ENCODE measurements at places on chromosomes 11 and 22.

DNA sequence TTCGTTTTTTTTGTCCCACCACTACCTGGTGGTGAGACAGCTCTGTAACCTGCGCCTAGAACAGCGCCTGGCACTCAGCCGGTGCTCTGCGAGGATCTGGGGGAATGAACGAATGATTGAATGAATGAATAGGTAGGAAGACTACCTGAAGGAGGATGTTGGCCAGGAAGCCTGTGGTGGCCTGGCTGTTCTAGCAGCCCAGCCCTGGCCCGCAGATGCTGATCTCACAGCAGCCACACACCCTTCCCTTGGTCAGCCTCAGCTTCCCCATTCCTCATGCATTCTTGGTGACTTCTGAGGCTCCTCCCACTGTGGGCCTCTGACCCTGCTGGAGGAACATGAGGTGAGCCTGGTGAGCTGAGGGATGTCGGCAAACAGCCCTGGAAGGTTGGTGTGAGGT, 3.7 kb downstream of the TRPM5 start:
- DNase-seq, result no peak

DNA sequence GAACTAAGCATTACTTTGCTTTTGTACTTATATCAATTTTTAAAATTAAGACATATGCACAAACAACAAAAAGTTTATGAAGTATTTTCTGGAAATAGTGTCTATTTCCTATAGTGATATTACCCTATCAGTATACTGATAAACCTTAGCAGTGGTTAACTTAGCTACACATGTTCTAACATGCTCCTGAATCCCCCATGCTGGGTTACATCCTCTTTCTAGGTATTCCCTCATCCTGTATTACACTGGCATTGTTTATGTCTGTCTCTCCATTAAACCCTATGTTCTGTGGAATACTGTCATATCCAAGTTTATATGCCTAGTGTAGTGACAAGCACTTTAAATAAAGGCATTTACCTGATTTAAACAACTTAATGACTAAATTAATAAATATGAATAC, 1.8 kb upstream of the FAR1 start:
- no peak for DNase-seq

DNA sequence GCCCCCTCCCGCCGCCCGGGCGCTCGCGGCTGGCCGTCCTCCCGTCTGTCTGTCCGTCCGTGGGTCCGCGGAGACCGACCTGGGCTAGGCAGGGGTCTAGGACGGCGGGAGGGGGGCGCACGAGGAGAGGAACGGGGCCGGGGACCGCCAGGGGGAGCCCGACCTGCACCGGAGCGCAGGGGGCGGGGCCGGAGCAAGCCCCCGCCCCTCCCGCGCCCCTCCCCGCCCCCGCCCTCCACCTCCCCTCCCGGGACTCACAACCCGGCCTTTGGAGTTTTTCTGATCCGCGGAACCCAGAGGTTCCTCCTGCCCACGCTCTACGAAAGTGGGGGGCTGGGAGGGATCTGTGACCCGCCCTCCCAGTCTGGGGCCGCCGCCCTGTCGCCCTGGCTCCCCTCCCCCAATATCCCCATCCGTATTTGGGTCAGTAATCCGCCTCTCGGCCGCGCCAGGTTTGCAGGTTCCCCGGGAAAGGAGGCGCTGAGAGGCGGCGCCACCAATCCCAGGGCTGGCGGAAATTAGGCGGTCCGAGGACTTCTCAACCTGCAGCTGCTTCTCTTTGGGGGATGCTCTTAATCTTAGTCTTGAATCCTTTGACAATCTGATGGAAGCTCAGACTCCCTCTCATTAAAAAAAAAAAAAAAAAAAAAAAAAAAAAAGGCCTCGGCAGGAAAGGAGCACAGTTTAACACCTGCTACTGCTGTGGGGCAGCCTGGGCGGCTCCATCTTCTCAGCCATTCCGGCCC, 925 bp upstream of the KCNJ11 start:
- peak; percentile 63 for DNase-seq

- DNase-seq, result no peak
Measured at GRCh38 chr11:57318178-57318577, 6.6 kb downstream of the TNKS1BP1 start.

DNA sequence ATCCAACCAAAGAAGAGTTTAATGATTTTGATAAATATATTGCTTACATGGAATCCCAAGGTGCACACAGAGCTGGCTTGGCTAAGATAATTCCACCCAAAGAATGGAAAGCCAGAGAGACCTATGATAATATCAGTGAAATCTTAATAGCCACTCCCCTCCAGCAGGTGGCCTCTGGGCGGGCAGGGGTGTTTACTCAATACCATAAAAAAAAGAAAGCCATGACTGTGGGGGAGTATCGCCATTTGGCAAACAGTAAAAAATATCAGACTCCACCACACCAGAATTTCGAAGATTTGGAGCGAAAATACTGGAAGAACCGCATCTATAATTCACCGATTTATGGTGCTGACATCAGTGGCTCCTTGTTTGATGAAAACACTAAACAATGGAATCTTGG, 23.9 kb downstream of the KDM4D start:
- DNase-seq, result no peak

- no peak for DNase-seq
Measured at GRCh38 chr11:120925944-120926343, 98.0 kb upstream of the TBCEL start.

DNA sequence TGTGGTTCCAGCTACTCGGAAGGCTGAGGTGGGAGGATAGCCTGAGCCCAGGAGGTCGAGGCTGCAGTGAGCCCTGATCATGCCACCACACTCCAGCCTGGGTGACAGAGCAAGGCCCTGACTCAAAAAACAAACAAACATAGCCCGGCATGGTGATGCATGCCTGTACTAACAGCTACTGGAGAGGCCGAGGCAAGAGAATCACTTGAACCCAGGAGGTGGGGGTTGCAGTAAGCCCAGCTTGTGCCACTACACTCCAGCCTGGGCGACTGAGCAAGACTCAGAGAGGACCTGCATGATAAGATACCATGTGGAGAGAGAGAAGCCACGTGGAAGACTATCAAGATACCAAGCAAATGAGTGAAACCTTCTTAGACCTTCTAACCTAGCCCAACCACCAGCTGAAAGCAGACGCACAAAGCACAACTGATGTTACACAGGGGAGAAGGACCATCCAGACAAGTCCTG, 36.1 kb downstream of the AMBRA1 start:
- DNase-seq, result no peak

DNA sequence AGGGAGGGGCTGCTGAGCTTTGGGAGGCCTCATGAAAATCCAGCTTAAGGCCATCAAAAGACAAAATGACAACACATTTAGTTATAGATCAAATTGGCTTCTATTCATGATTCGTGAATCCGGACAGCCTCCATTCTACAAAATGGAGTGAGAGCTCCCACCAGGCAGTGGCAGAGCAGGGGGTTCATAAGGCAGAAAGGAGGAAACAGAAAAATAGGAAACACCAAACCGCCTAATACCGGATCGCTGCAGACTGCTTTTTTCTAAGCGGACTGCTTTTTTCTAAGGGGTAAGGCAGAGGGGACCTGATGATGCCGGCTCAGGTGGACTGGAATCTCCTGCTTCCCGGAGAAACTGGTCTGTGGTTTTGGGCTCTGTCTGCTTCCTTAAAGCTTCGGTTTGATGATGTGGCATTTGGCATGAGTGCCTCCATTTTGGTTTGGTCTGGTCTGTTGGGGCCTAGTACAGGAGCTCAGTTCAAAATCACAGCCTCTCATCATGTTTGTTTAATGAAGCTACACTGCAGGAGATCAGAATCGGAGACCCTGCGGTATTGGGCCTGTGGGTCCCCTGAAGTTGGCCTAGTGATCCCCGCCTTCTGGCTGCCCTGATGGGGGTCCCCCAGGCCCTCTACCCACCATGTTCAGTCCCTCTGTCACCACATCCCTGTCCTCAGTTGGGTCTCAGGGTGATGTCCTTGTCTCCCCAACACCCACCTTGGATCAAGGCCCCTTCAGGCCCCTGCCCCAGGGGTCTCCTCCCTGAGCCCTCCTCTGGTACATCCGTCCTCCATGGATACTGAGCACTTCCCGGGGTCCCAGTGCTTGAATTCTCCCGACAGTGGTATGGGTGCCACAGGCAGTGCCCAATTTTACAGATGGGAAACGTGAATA, 1.2 kb downstream of the ALDH3B1 start:
- no peak for DNase-seq

DNA sequence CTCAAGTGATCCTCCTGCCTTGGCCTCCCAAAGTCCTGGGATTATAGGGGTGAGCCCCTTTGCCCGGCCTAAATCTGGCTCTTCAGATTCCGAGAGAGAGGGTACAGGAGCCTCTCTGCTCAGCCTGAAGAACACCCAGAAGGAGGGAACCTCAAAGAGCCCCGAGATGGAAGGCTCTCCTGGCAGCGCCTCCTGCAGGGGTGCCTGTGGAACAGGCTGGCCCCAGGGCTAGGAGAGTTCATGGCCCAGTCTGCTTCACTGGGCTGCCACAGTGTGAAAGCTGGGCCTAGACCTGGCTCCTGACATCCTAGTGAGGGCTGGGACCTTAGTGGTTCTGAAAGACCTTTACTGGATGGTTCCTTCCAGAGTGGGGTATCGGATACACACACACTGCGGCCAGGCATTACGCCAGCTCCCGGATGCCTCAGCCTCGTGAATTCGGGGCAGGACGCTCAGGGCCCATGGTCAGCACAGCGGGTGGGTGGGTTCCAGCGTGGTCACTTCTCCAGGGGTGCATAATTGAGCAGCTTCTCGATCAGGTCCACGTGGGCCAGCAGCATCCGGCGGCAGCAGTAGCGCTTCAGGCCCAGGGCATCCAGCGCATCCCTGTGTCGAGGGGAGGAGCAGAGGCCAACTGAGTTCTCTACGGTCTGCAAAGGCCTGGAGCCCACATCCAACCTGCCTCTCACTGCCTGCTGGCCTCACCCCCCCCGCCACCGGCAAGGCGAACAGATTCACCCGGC, 2.3 kb downstream of the POLR2L start:
- DNase-seq, result no peak

DNA sequence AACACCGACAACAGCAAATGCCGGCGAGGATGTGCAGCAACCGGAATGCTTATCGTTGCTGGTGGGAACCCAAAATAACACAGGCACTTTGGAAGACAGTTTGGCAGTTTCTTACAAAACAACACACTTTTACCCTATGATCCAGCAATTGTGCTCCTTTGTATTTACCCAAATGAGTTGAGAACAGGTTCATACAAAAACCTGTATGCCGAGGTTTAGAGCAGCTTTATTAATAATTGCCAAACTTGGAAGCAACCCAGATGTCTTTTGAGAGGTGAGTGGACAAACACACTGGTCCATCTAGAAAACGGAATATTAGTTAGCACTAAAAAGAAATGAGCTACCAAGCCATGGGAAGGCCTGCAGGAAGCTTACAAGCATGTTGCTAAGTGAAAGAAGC, 118.9 kb downstream of the CTTN start:
- no peak for DNase-seq

- DNase-seq, result no peak
Measured at GRCh38 chr11:29641201-29641600, 375.6 kb downstream of the KCNA4 start.

GRCh38 chr11:40129266-40129665, 1330.2 kb downstream of the LRRC4C start:
- DNase-seq, result no peak

GRCh38 chr22:42643634-42644421, 3.4 kb upstream of the ATP5MGL start:
- DNase-seq, result no peak

DNA sequence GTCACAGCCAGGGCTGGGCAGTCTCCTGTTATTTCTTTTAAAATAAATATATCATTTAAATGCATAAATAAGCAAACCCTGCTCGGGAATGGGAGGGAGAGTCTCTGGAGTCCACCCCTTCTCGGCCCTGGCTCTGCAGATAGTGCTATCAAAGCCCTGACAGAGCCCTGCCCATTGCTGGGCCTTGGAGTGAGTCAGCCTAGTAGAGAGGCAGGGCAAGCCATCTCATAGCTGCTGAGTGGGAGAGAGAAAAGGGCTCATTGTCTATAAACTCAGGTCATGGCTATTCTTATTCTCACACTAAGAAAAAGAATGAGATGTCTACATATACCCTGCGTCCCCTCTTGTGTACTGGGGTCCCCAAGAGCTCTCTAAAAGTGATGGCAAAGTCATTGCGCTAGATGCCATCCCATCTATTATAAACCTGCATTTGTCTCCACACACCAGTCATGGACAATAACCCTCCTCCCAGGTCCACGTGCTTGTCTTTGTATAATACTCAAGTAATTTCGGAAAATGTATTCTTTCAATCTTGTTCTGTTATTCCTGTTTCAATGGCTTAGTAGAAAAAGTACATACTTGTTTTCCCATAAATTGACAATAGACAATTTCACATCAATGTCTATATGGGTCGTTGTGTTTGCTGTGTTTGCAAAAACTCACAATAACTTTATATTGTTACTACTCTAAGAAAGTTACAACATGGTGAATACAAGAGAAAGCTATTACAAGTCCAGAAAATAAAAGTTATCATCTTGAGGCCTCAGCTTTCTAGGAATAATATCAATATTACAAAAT, 13.4 kb downstream of the OR51B4 start:
- no peak for DNase-seq

GRCh38 chr22:25623310-25623734, 58.8 kb downstream of the GRK3 start:
- DNase-seq, result no peak

- no peak for DNase-seq
Measured at GRCh38 chr22:49464037-49464436, 363.6 kb downstream of the BRD1 start.

DNA sequence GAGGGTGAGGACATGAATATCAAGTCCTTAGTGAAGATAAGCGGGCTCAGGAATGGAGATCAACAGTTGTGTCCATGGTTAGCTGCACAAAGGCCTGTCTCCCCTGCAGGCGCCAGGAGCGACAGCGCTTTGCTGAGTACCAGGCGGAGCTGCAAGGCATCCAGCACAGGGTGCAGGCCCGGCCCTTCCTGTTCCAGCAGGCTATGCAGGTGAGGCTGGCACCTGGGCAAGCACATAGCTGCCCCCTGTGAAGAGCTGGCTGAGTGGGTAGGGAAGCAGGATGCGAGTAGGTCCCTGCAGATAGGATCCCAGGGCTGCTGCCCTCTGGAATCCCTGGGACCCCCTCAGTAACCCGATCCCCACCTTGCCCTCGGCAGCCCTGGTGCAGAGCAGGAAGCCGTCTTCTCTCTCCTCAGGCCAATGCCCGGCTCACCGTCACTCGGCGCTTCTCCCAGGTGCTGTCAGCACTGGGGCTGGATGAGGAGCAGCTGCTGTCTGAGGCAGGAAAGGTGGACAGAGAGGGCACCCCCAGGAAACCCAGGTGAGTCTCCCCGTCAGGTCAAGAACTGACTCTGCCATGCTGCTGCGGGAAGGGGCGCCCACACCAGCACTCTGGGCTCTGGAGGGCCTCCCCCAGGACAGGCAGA, 2.6 kb upstream of the SART1 start:
- no peak for DNase-seq

GRCh38 chr11:125995313-125995712, 49.5 kb downstream of the VSIG10L2 start:
- DNase-seq, result no peak

- no peak for DNase-seq
Measured at GRCh38 chr11:34976496-34977088, 60.2 kb downstream of the PDHX start.
